Left hindlimb (tissue), 1 donor: ENCODE measurements at places on chromosomes 3 and 15.

DNA sequence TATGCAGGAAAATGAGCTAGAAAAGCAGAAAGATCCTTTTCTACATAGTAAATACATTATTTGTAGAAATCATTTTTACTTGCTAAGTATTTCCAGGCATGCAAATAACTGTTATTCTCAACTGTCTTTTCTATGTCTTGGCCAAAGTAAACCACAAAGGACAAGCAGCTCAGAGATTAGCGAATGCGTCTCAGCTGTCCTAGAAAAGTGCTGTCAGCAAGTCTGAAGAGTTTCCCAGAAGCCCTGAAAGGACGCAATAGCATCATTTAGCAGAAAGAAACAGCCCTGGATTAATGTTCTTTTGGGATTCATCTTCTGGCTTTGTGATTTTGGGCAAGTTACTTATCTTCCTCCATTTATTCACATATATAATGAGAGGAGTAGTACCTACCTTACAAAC lies 100.3 kb downstream of the ZIC1 start:
- DNase-seq, result no peak

- no peak for DNase-seq
Observed at GRCh38 chr15:70669006-70669602, 94.3 kb downstream of the UACA start.

DNA sequence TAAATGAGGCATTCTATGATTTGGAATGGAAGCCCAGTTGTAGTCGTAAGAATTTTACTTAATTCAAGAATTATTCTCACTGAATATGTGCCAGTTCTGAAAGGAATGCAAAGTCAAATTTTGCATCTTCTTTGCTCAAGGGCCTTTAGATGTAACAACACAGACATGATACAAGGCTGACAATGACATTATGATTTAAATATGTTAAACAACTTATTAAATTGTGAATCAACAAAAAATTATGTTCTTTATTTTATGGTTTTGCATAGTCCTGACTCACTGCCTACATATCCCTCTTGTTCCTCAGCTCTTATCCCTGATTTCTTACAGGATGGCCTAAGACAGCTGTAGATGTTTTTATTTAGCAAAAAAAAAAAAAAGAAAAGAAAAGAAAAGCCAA lies 170.9 kb upstream of the NR2E3 start:
- no peak for DNase-seq

DNA sequence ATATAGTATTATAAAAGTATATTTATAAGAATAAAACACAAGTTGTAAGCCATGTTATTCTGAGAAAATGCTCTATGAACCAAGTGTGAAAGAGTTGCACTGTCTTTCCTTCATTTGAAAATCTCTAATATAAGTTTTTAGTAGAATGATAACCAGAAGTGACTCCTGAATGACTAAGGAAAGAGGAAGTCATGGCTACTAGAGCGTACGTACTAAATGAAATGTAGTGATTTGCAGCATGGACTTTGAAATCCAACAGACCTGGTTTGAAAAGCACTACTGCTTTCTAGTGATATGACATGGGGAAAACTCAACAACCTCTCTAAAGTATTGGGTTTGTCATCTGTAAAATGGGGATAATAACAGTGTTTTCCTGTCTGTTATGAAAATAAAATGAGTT lies 10.3 kb upstream of the DNAJC13 start:
- DNase-seq, result no peak

GRCh38 chr3:72872183-72872582 lies 15.7 kb upstream of the GXYLT2 start:
- DNase-seq, result no peak

DNA sequence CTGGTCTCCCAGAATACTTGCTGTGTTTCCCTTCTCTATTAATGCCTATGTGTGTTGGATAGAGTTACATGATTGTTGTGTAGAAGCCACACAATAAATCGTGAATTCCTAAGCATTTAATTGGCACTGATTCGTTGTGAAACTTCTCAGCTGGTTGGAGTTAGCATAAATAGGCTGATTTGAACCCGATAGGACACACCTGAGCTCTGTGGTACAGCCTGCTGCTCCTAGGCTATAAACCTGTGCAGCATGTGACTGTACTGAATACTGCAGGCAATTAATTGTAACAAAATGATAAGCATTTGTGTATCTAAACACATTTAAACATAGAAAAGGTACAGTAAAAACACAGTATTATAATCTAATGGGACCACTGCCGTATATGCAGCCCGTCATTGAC lies 4.9 kb downstream of the ACAD11 start:
- no peak for DNase-seq

GRCh38 chr15:96358001-96358801 lies 27.7 kb downstream of the NR2F2 start:
- DNase-seq, result no peak

DNA sequence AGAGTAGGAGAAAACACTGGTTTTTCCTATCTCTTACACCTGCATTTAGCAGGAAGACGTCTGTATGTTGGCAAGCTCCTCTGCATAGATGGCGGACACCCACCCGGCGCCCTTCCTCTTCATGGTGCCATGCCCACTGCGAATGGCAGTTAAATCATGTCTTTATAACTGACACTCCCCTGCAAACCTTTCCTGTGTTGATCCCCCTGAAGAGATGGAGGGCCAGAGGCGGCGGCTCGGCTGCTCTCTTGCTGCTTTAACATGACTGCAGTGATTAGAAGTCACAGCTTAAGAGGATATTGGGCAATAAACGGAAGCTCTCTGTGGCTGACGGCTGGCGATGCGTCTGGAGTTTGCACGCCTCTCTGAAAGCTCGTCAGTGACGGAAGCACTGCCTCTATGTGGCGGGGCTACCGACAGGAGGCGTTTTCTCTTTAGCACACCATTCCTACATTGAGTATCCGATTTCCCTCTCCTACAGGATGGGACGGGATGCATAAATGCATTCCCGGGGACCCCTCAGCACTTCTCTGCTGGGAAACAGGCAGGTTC lies 25.5 kb upstream of the SNRPA1 start:
- DNase-seq, result no peak

- peak; percentile 43 for DNase-seq
Observed at GRCh38 chr15:74383695-74384565, 16.5 kb upstream of the CYP11A1 start.

DNA sequence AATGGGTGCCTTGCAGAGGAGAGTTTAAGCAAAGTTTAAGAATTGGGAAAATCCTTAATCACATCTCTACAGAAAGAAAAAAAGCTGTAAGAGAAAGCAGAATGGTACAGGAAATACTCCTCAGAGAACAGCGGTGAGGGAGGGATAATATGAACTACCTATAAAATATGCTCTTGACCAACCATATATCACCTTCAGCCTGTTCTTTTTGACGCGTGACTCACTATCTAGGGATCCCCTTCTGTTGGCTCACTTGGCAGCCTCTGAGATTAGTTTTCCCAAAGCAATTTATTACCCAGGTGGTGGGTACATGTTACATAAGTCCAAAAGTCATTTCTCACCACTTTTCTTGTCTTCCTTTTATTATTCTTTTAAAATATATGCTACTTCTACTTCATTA lies 97.7 kb downstream of the CNTN6 start:
- DNase-seq, result no peak

DNA sequence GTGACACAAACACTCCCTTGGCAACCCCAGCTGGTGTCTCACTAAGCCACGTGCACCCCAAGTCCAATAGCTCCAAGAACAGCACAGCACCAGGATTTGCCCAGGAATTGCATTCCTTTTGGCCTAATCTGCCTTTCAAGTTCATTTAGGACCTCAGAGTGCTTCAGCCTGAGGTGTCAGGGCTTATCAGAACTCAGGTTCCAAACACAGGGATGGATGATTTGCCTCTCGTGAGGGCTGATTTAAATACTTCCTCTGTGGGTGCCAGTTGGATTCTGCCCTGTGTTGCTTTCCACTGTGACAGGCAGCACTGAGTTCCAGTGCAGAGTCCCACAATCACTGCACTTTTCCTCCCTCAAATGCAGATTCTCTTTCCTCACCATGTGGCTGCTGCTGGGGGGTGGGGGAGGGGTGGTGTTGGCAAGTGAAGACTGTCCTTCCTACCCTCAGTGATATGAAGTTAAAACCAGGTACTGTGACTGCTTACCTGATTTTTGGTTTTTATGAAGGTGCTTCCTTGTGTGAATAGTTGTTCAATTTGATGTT lies 204.3 kb upstream of the STAC start:
- DNase-seq, result no peak

DNA sequence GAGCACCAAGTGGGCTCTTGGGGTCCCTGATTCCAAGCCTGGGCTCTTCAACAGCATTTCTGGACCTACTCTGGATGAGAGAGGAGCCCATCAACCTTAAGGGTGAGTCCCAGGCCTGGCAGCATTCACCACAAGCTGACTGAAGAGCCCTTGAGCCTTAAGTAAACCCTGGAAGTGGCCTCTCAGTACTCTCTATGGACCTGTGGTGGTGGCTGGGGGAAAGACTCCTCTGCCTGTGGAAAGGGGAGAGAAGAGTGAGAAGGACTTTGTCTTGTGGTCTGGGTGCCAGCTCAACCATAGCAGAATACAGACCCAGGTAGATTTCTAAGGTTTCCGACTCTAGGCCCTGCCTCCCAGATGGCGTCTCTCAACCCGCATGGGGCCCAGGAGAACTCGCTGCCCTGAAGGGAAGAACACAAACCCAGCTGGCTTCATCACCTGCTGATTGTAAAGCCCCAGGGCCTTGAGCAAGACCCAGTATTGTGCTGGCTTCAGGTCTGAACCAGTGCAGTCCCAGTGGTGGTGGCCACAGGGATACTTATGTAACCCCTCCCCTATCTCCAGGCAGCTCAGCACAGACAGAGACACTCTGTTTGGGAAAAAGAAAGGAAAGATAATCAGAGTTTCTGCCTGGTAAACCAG lies 71.4 kb downstream of the TFDP2 start:
- no peak for DNase-seq

DNA sequence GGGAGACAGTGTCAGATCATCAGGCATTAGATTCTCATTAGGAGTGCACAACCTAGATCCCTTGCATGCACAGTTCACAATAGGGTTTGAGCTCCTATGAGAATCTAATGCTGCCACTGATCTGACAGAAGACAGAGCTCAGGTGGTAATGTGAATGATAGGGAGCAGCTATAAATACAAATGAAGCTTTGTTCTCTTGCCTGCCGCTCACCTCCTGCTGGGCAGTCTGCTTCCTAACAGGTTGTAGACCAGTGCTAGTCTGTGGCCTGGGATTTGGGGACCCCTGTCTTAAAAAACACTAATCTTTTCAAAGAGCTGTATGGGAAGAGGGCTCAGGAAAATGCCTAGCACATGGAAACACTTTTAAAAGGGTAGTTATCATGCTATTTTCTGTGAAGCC lies 50.9 kb upstream of the PARP14 start:
- no peak for DNase-seq

DNA sequence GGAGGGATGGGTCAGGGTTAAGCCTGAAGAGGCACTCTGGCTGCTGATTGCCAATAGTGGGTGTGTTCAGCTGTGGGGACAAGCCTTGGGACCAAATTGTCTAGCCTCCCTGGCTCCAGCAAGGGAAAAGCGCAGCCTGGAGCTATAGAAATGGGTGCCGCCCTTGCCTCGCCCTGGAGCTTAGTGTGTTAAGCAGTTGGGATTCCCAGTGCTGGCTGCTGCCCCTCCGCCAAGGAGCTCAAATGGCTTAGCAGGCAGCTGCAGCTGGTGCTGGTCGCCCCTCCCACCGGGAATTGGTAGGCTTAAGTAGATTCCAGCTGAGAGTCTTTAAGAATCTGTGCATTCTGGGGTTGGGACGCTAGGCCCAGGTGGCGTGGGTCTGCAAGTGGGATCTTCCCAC lies 662.9 kb upstream of the TBL1XR1 start:
- no peak for DNase-seq

DNA sequence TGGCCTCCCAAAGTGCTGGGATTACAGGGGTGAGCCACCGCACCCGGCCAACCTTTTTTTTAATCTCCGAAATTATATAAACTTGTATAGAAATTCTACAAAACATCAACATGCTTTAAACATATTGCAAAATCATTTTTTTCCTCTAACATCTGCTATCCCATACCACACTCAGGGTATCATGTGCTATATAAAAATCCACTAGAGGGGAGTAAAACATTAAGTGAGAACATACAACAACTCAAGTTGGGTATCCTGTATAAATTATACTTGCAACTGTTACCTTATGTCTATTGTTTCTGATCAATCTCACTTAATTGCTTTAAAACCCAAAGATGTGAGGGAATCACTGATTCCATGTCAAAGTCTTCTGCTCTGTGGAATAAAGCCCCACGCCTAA lies 71.9 kb upstream of the FBN1 start:
- no peak for DNase-seq

DNA sequence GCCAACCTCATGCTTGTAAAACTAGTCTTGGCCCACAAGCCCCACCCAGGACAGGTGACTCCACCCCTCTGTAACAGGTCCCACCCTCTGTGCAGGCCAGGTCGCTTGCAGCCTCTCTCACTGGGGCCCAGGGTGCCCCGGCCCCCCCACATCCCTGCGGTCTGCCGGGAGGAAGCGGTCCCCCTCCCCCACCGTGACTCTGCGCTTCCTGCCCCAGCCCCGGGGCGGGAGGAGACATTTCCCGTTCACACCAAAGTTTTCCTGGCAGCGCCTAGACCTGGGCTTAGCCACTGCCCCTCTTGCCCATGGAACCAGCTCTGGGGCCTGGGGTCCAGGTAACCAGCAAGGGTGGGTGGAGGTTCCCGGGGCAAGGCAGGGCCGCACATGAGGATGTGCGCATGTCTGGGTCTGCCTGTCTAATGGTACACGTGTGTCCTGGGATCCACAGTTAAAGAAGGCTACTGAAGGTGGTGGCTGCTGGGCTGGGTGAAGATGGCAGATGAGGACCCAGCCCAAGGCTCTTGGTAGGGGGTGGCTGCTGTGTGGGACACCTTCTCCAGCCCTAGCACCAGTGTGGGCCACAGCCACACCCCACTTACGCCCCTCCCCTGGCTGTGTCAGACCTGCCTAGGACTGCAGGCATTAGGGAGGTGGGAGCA lies 8.4 kb downstream of the NBEAL2 start:
- DNase-seq, result no peak

DNA sequence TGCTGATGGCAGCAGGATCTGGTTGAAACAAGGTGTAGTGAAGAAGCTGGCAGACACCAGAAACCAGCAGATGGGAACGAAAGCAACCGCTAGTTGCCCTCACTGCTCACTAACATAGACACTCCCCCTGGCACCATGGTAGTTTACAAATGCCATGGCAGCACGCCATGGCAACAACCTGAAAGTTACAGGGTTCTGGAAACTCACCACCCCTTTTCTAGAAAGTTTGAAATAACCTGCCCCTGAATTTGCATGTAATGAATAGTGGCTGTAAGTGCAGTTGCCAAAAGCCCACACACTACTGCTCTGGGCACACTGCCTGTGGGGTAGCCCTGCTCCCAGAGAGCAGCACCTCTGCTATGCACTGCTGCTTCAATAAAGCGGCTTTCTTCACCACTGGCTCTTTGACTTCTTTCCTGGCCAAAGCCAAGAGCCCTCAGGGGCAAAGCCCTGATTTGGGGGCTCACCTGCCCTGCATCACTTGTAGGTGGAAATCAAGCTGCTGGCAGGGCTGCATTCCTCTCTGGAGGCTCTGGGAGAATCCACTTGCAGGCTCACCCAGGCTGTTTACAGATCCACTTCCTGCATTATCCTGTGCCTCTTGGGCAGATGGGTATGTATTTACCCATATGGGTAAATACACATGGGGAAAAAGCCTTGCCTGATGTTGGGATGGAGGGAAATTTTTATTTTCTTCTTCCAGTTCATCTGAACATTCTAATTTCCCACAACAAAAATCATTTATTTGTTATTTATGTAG lies 2.0 kb upstream of the GP9 start:
- no peak for DNase-seq
